NCI-H2081 (cell line): ENCODE measurements at places on chromosomes 3 and 15.

- DNase-seq, result no peak
Measured at GRCh38 chr3:187987924-187988323, 166.0 kb upstream of the LPP start.

- no peak for DNase-seq
Measured at GRCh38 chr15:36961956-36962355, 138.4 kb downstream of the MEIS2 start.

- peak; percentile 63 for DNase-seq
Measured at GRCh38 chr3:139455855-139456254, 20.5 kb downstream of the RBP2 start.

DNA sequence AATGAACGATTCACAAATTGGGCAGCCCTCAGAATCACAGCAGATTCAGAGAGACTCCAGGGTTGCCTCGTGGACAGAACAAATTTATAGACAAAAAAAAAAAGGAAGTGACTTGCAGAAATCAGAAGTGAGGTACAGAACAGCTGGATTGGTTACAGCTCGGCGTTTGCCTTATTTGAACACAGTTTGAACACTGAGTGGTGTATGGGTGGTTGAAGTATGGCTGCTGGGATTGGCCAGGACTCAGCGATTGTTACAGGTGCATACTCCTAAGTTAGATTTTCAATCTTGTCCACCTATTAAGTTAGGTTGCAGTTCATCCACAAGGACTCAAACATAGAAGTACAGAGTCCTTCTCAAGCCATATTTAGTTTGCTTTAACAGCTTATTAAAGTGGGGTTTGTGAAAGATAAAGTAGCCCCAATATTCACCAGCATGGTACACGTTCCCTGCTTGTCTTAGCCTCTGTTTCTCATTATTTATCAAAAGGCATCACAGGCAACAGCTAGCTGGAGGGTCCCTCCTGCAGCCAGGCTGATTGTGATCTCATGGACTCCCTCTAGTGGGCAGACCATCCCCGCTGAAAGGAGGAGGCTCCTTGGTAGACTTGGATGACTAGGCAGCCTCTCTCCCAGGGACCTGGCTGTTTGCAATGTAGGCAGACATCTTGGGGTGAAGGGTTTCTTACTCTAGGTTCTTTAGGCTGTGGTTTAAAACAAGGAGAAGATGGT is 17.6 kb upstream of the ALDH1L1 start:
- peak; percentile 66 for DNase-seq

DNA sequence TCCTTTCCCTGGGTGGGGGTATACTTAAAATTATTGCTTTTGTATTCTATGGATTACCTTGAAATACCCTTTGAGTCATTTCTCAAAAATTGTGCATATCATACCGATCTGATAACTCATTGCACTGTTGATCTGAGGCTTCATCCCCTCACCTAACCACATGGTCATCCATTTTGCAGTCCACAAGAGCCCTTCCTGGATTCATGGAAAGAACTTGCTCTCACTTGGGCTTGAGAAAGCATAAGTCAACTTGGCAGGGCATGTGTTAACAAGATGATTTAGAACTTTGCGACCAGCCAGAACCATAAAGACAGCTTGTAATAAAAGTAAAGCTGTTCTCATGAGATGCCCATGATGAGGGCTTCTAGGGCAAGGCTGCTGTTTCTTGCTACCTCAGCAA is 22.2 kb downstream of the MME start:
- no peak for DNase-seq

GRCh38 chr3:295166-295565 is 98.6 kb downstream of the CHL1 start:
- DNase-seq, result no peak

- DNase-seq, result no peak
Measured at GRCh38 chr15:91670108-91670507, 183.4 kb upstream of the SLCO3A1 start.

DNA sequence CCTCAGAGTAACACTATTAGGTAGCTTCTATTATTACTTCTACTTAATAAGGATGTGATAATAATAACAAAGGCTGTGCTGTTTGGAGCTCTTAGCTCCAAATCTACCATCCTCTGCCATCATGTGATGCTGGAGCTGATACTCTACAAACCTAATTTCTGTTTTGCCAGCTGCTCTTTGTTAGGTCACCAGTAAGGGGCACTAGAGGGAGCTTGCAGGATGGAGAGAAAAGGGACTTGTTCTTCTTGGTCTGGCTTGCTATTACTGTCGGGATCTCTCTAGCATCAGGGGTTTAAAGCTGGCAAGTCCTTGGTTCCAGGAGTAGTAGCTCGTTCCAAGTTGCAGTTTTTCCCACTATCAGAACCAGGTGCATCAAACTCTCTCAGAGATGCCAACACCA is 194.9 kb upstream of the KBTBD8 start:
- DNase-seq, result no peak

GRCh38 chr3:10551821-10552630 is 46.6 kb upstream of the ATP2B2 start:
- DNase-seq, result no peak

DNA sequence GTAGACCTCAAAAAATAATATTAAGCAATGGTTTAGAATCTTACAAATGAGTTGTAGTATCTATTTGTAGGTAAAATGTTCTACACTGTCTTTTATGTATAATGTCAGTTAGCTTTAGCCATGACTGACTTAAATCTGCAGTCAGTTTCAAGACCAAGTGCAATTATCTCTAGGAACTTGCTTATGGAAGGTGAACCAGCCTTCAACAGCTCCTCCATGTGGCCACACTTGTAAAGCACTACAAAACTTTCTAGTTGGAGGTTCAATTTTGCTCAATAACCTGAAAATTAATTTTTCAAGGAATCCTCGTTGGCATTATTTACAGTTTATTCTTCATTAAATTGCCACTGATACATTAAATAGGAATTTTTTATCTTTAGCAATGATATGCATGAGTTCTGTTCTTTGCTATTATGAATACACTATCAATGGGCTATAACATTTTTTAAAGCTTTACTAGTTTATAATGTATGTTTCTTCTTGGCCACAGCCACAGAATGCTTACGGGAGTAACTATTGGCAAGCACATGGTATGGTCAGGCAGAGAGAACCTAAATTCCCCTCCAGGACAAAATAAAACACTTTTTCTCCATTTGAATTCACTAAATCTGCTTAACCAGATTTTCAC is 315.3 kb upstream of the UBE2E2 start:
- DNase-seq, result peak; percentile 32
